ENCODE measurements at places on chromosomes 3 and 15.

DNA sequence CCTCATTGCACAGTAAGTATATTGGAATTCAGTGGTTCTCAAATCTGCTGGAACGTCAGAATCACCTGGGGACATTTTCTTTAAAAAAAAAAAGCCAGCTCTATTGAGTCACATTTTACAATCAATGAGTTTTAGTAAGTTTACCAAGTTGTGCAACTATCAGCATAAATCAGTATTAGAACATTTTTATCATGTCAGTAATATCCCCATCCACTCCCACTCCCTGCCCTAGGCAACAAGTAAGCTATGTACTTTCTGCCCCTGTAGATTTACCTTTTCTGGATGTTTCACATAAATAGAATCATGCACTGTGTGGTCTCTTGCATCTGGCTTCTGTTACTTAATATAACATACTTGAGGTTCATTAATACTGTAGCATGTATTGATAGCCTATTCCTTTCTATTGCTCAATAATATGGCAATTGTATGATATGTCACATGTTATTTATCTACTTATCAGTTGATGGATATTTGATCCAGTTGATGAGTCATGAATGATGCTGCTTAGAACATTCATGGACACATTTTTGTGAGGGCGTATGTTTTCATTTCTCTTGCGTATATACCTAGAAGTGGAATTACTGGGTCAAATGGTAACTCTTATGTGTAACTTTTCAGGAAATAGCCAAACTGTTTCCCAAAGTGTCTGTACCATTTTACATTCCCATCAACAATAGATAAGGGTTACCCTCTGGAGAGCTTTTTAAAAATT is 180.5 kb downstream of the THSD4 start:
- DNase-seq = peak; percentile 54

DNA sequence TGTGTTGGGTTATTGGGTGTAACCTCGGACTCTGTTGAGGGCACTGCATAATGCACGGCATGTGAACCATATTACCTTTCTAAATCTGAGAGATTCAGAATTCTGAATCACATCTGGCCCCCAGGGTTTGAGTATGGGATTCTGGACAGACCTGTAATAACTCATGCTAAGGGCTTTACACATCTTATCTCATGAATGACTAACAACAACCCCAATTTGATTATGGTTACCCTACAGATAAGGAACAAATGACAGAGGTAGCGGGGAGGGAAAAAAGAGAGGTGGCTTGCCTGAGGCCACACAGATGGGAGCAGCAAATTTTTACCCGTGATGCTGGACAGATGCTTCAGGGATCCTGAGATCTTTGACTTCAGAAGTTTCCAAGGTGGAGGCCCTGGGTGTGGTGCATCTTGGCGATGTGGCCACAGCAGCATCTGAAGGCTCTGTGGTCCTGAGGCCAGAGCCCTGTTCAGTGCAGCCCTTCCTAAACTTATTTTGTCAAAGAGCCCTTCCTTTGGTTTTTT is 43.8 kb downstream of the POMGNT2 start:
- DNase-seq = no peak

- DNase-seq = no peak
These were observed 6.3 kb downstream of the IDH3A start for GRCh38 chr15:78155355-78155939.

DNA sequence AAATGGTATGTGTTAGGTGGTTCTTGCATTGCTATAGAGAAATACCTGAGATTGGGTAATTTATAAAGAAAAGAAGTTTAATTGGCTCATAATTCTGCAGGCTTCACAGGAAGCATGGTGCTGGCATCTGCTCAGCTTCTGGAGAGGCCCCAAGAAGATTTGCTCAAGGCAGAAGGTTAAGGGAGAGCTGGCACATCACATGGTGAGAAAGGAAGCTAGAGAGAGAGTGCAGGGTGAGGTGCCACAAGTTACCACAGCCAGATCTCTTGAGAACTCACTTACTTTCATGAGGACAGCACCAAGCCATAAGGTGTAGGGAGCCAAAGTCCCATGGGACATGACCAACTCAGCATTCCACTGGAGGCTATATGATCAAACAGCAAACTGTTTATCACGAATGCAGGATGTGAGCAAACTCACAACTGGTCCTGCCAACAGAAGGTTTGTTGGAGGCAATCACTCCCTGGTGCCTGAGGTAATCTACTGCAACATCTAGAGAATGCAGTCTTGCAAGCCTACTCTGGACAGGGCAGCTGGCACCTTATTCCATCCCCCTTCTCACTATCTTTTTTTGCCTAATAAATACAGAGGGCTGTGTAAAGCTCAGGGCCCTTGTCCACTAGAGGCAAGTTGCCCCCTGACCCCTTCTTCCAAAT is 28.1 kb upstream of the CCR2 start:
- DNase-seq = no peak

- no peak for DNase-seq
These were observed 106.0 kb downstream of the RYK start for GRCh38 chr3:134144694-134145093.

DNA sequence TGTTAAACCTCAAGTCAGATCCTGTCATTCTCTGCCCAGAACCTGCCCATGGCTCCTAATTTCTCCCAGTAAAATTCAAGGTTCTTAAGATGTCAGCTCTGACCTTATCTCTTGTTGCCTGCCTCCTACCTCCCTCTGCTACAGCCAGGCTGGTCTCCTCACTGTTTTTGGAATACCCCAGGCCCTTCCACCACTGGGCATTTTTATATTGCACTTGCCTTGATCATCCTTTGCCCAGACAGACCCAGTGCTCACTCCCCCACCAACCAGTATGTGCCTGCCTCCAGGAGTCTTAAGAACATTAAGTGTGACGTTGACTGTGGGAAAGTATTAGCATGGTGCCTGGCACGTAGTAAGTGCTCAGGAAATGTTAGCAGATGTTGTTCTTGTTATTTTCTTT is 3.1 kb downstream of the MITF start:
- DNase-seq = no peak

- DNase-seq = no peak
These were observed 540 bp upstream of the HHATL start for GRCh38 chr3:42702982-42703694.

DNA sequence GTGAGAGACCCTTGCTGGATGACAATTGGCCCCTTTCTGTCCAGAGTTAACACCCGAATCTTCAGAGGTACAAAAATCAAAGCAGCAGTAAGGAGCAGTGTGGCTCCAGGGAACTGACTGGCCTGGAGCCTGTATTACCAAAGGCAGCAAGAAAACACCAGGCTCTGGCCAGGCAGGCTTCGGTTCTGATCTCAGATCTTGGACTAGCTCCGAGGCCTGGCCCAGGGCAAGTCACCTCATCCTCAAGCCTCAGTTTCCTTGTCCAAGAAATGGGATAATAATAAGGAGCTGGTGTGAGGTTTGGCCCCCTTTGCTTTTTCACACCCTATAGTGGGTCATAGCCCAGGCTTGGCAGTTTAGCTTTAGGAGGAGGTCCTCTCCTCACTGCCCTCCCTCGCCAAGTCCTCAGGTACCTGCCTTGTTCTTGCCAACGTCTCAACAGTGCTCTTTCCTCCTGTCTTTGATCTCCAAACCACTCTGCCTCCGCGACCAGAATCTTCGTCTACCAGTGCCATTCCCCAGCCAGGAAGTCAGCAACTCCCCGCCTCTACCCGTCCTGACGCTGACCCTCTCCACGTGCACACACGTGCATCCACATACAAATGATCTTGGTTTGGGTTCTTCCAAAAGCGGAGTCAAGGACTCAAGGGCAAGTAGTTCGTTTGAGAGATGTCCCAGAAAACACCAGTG is 82.6 kb upstream of the TLE3 start:
- no peak for DNase-seq

DNA sequence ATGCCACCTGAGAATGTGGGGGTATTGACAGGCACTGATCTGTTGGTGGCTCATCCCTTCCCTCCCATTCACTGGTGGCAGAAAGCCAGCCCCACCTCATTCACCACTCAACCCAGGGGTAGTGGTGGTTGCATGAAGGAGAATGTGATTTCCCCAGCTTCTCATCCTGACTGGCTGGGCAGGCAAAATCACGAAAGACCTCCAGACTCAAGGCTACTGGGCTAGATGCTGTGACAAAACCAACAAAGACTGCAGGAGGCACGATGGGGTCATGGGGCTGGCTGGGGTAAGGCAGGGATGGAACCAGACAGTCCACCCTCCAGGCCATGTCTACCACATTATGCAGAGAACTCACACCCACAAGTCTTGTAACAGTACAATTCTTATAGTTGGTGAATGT is 33.9 kb downstream of the FSTL1 start:
- DNase-seq = no peak

GRCh38 chr3:53969086-53969485 is 77.4 kb upstream of the SELENOK start:
- DNase-seq = no peak

DNA sequence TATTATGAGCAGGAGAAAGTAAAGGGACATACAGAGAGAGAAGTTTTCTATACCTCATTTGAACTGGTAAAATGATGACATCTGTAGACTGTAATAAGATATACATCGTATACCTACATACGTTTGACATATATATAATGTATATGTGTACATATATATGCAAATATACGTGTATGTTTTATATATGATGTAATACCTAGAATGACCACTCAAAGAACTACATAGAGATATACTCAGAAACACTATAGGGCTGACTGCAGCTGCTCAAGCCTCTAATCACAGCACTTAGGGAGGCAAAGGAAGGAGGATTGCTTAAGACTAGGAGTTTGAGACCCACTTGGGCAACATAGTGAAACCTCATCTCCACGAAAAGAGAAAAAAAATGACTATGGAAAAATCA is 48.5 kb upstream of the MCTP2 start:
- DNase-seq = no peak

GRCh38 chr15:63514531-63514943 is 10.1 kb downstream of the USP3 start:
- DNase-seq = peak; percentile 72

- DNase-seq = peak; percentile 20
These were observed 24.1 kb upstream of the OR5K4 start for GRCh38 chr3:98329392-98330124.

DNA sequence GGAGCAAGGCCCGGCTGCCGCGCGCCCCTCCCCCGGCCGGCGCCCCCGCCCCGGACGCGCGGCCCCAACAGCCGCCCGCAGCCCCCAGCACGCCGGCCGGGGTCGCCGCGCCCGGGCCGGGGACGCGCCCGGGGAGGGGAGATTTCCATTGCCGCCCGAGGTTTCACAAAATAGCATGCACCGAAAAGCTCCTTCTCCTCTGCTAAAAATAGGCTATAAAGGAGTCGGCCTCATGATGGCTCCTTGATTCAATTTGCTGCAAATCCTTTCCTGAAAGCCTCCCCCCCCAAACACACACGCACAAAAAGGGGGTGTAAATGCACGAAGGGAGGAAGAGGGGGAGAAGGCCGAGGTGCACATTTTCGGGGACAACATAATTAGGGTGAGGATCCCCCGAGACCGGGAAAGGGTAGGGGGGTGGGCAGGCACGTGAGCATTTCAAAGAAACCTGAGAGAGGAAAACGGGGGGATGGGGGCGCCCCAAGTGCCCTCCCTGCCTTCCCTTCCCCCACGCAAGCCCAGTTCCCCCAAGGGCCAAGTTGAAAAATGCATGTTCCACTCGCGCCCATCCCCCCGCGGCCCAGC is 734 bp downstream of the TBL1XR1 start:
- no peak for DNase-seq

- peak; percentile 38 for DNase-seq
These were observed 10.6 kb upstream of the PARL start for GRCh38 chr3:183895296-183895695.

DNA sequence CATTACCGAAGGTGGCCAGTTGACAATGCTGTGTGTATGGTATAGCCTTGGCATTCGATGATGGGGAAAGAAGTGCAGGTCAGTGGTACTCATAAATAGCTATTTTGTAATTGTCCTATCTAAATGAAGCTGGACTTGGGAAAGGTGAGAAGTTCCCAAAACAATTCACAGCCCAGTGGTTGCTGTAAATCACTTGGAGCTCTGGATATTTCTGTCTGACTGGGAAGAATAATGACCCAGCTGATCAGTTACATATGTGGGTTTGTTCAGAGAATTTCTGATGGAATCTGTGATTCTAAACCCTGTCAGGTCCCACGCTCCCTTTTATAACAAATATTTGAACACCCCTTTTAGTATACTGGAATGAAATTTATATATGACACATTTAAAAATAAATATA is 133.9 kb upstream of the PFN2 start:
- no peak for DNase-seq

DNA sequence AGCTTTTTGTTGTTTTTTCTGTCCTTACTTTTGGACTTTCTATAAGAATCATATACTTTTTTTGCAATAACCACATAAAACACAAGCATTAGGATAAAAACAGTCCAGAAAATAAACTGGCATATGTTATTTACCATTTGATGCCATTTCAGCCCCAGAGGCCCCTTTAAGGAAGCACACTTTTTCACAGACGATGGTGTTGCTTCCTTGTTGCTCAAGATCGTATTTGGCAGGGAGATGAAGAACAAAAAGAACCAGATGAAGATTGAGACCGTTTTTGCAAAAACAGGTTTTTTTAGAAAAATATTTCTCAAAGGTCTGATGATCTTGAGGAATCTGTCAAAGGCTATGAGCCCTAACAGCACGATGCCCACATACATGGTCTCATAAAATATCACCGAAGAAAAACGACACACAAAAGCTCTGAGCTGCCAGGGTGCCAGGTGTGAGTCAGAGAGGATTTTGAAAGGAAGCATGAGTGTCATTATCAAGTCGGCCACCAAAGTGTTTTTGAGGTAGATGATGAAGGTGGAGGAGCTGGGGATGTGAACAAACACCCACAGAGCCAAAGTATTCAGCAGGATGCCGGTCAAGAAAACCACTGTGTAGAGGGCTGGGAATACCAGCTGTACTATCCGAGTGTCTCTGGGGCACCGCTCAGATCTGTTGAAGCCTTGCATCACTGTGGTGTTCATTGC is 902 bp downstream of the P2RY13 start:
- DNase-seq = no peak

GRCh38 chr3:123762805-123763204 is 121.3 kb downstream of the MYLK start:
- no peak for DNase-seq

DNA sequence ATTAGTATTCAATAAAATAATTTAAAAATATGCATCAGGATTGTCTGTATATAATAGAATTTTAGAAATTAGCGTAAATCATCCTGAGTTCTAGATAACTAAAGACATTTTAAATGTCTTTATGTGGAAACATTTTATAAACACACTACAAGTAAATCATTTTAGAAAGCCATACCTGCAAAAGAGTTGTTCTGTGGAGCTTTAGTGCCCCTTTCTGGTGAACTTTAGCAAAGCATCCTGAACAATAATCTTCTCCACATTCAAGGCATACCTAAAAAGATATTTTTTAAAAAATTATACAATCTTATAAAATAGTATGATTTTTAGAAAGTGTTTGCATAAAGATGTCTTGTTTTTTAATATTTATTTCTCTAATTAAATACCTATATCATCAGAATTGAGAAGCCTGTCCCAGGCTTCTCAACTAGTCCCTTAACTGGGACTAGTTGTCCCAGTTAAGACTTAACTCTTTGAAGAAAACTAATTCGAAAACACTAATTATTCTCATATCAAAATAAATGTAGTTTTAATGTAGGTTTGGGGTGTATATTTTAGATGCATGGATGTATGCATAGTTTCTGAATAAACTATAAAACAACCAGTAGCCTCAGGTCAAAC is 29.7 kb downstream of the ZBBX start:
- DNase-seq = peak; percentile 1

- DNase-seq = no peak
These were observed 1.5 kb downstream of the SLITRK3 start for GRCh38 chr3:165194511-165195240.

GRCh38 chr3:32354362-32354778 is 37.3 kb upstream of the CMTM7 start:
- DNase-seq = no peak

- DNase-seq = no peak
These were observed 22.9 kb downstream of the EXOG start for GRCh38 chr3:38519000-38519399.

Data from stromal cell of bone marrow (primary cell).